ENCODE measurements at places on chromosomes 13 and 19.

DNA sequence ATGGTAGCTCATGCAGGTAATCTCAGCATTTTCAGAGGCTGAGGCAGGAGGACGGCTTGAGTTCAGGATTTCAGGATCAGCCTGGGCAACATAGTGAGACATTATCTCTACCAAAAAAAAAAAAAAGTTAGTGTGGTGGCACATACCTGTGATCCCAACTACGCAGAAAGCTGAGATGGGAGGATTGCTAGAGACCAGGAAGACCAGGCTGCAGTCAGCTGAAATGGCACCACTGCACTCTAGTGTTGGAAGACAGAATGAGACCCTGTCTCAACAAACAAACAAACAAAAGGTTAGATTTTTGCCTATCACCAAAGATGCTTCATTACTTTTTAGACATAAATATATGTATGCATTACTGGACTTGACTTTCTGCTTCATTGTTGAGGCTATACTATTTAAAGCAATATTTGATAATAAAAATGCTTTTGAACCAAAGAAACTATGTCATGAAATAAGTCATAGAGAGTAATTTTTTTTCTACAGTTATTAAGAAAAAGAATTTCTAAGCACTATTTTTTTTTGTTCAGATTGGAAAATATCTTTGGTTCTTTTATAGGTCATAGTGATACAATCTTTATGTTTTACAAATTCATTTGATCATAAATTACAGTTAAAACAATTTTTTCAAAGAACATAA lies 1180.1 kb upstream of the ATXN8OS start:
- DNase-seq = no peak

DNA sequence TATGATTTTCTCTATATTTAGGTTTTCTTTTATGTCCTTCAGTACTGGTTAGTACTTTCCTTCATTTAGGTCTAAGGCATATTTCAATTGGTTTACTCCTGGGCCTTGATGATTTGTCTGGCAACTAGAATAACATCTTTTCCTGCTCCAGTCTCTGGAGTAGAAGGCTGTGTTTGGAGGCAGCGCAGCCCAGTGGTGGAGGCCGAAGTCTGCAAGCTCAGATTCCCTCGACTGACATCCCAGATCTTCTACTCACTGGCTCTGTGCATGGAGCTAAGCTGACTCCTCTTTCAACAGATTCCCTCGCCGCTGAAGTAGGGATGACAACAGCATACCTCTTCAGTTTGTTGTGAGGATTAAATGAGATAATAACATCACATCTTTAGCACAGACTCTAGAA lies 141.0 kb downstream of the RAP2A start:
- DNase-seq = no peak

- no peak for DNase-seq
Measured at GRCh38 chr19:35388277-35389054, 17.6 kb downstream of the GPR42 start.

GRCh38 chr13:32883474-32883873 lies 132.7 kb upstream of the KL start:
- DNase-seq = no peak

DNA sequence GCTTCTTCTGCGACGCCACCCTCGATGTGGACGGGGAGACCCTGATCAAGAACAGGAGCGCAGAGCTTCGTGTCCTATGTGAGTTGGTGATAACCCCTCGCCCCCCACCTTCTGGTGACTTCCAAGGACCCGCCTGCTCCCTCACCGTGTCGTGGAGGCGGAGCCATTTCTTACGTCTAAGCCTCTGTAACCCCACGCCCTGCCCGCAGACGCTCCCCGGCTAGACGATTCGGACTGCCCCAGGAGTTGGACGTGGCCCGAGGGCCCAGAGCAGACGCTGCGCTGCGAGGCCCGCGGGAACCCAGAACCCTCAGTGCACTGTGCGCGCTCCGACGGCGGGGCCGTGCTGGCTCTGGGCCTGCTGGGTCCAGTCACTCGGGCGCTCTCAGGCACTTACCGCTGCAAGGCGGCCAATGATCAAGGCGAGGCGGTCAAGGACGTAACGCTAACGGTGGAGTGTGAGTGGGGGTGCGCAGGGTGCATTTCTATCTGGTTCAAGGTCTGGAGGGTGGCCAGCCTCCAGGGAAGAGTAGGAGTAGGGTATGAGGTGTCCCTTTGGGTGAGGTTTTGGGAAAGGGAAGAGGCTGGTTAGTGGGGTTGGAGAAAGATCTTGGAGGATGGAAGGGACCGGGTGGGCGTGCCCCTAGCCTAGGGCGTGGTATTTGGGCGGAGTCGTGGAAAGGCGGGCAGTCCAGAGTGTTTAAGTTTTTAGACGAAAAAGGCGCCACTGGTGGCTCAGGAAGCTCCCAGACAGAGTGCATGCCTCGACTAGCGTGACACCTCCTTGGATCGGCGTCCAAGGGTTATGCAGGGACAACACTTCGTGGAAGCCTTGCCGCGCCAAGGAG lies 3.3 kb downstream of the ICAM5 start:
- no peak for DNase-seq

- DNase-seq = no peak
Measured at GRCh38 chr19:16026756-16027155, 49.5 kb upstream of the TPM4 start.

GRCh38 chr19:32373585-32374295 lies 28.3 kb downstream of the ZNF507 start:
- no peak for DNase-seq

DNA sequence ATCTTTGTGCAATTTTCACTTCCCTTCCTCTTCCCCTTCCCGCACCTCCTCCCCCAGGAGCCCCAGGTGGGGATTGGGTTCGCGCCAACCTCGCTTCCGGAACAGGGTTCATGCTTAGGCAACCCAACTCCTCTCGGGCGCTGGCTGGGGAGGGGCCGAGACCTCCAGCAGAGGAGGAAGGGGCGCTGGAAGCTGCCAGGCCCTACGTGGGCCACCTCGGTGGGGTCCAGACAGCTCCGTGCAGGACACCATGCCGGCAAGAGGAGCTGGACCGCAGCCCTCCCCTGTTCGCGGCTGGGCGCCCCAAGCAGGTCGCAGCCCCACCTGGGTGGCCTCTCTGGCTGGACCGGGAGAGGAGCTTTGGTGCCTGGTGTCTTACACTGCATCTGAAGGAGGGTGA lies 91.1 kb downstream of the SPACA7 start:
- DNase-seq = no peak

DNA sequence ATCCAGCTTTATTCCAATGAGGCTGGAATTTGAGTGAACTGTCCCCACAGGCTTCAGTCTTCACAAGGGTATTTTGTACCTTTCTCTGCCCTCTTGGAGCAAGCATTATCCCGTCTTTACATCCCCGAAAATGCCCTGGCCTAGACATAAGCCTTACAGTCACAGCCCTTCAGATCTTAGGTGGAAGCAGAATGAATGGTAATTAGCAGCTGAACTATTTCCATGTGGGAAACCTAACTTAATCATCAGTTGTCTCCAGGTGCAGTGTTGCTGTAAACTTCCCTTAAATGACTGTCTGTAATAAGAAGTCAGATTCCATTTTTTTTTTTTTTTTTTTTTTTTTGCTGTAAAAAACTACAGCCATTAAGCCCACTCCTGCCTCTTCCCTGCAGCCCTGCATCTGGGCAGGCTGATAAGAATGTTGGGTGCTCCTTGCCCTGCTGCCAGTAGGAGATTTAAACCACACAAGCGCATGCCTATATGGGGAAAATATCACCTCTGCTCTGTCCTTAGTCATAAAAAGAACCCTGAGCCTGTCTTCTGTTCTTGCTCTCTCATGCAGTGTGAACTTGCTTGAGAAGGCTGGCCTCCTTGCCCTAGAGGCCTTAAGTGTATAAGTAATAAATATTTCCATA lies 426.8 kb upstream of the SLITRK5 start:
- DNase-seq = no peak

DNA sequence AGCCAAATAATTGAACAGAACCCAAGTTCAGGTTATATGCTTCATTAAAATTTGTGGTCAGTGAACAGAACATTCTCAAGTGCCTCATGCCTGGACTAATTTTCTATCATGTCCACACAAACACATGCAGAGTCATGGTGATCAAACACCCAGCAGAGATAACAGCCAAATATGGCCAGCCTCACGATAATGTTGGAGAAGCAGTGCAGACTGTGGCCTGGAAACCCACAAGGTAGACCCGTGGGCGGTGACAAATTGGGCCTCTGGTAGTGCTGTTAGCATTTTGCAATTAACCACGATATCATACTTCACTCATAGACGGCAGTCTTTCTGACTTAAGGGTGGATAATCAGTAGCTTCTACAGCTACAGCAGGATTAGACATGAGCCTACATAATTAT lies 35.0 kb upstream of the VWA8 start:
- no peak for DNase-seq

DNA sequence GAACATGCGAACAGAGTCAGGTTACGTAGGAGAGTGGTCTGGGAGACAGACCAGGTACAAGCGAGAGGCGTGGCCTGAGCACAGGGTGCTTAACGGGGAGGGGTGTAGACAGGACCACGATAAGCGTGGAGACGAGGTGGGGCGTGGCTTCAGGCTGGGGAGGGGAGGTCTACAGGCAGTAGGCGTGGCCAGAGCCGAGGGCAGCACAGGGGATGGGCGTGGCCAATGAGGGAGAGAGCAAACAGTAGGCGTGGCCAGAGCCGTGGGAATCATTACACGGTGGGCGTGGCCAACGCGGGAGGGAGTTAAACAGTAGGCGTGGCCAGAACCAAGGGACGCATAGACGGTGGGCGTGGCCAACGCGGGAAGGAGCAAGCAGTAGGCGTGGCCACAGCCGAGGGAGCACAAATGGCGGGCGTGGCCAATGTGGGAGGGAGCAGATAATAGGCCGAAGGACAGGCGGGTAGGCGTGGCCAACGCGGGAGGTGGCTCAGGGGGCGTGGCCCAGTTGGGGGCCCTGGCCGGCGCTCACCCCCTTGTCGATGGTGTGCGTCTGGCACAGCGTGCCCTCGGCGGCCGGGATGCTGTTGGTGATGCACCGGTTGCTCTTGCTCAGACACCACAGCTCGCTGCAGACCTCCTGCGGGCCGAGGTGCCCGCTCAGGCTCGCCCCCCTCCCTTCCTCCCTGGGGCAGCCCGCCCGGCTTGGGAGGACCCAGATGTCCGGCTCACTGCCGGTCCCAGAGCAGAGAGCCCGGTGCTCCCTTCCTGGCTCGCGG lies 15.2 kb upstream of the MYO1F start:
- DNase-seq = peak; percentile 100

GRCh38 chr19:31113293-31113692 lies 235.9 kb downstream of the TSHZ3 start:
- DNase-seq = no peak

DNA sequence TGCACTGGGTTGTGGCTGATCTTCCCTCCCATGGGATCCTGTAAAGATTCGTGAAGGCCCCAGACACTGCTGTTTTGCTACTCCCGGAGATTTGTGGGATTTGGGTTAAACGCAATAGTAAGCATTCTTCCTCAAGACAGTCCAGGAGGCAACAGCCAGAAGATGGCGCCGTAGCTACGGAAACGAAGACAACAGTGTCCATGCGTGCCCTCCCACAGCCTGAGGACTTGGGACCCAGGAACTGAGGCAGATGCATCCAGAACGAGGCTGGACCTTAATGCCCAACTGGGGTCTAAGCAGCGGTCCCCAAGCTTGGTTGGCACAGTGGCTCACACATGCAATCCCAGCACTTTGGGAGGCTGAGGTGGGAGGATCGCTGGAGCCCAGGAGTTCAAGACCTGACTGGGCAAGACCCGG lies 57.6 kb upstream of the ZNF507 start:
- peak; percentile 51 for DNase-seq

DNA sequence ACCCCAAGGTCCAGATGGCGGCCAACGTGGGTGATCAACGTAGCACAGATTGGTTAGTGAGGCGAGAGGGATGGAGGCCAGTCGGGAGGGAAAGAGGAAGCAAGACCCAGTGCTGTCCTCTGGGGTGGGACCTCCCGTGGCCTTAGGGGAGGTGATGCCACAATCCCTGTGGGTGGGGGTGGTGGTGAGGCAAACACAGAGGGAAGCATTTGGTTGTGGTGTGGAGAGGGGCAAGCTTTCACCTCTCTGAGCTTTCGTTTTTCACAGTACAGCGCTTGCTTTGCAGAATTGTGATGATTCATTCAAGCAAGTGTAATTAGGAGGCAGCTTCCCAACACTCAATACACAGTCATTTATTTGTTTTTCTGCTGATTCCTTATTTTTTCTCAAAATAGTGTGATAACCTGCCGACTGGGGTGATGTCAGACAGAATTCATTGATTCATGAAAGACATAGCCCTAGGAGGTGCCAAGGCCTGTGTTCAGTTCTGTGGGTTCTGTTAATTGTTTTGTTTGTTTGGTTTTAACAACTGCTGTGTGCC lies 2.4 kb downstream of the LENG8 start:
- DNase-seq = no peak
